ENCODE measurements at places on chromosomes 3 and 15.

GRCh38 chr3:189845069-189845468, 213.9 kb downstream of the TP63 start:
- DNase-seq = no peak

GRCh38 chr3:176937541-176937940, 259.7 kb downstream of the TBL1XR1 start:
- no peak for DNase-seq

DNA sequence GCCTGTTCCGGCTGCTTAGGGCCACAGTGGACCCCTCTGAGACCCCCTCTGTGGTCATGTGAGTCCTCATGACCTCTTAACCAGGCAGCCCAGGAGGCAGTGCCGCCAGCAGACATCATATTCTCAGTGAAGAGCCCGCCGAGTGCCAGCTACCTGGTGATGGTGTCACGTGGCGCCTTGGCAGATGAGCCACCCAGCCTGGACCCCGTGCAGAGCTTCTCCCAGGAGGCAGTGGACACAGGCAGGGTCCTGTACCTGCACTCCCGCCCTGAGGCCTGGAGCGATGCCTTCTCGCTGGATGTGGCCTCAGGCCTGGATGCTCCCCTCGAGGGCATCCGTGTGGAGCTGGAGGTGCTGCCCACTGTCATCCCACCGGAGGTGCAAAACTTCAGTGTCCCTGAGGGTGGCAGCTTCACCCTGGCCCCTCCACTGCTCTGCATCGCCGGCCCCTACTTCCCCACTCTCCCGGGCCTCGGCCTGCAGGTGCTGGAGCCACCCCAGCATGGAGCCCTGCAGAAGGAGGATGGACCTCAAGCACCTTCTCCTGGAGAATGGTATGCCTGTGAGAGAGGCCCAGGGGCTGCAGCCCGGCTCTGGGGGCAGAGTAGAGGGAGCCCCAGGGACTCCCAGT, 176.1 kb downstream of the TBC1D2B start:
- no peak for DNase-seq

DNA sequence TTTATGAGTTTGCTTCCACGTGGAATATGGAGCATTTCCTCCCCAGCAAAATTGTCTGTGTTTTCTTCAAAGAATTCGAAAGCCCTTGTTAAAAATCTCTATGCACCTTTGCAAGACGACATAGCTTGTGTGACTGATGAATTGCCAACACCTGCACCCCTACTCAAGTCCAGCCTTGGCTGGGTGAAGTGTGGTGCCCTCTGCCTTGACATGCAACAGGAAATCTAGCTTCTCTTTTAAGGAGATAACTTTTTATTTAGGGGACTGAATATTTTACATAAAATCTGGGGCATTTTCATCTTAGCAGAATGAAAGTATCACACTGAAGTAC, 647 bp downstream of the HMG20A start:
- DNase-seq = no peak

DNA sequence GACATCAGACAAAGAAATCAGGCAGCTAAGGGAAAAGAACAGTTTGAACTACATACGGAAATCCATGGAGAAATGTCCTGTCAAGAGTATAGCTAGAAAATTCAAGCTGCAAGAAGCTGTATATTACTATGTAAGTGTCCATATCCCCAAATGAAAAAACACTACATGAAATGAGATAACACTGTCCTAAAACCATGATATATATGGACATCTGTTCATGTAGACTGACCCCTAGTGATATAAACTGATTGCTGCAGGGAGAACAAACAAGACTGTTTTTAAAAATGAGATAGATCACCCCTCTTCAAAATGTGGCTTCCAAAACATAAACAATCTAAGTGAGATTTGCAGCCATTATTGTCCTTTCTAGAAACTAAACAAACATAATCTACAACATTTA, 985.6 kb downstream of the EPHA3 start:
- DNase-seq = no peak

GRCh38 chr3:177035676-177036075, 161.6 kb downstream of the TBL1XR1 start:
- no peak for DNase-seq

- no peak for DNase-seq
Measured at GRCh38 chr15:89880727-89881126, 13.1 kb downstream of the AP3S2 start.
